Frontal cortex (tissue), 4 donors: ENCODE measurements at places on chromosomes 4 and X. TPM values are rescaled to one million over a fixed set of nuclear protein-coding genes. Genes with fewer than 3 reads are reported as not detected.

PPP4R3C gene
- not detected for total RNA-seq

SPACA5 gene
- total RNA-seq, result not detected

RTL3 gene
- not detected for total RNA-seq

BEND4 gene
- total RNA-seq, result 5.7 TPM

ACSL4 gene
- 205 TPM for total RNA-seq

PNPLA4 gene
- total RNA-seq, result 5.7 TPM

CRMP1 gene
- total RNA-seq, result 624 TPM

PPP1R2C gene
- not detected for total RNA-seq

CCKAR gene
- total RNA-seq, result not detected

PRRG3 gene
- total RNA-seq, result 6.1 TPM

RTL5 gene
- total RNA-seq, result 4.1 TPM

GRPEL1 gene
- total RNA-seq, result 15.1 TPM

RTL9 gene
- under 0.01 TPM for total RNA-seq

TLR10 gene
- total RNA-seq, result 1.6 TPM

MAGEA8 gene
- total RNA-seq, result not detected

TCEAL2 gene
- 33.4 TPM for total RNA-seq

NEXMIF gene
- total RNA-seq, result 51.4 TPM

HHIP gene
- 0.82 TPM for total RNA-seq

BMX gene
- 0.41 TPM for total RNA-seq

KLKB1 gene
- 0.82 TPM for total RNA-seq

PLAC8 gene
- 0.41 TPM for total RNA-seq

PPEF2 gene
- total RNA-seq, result under 0.01 TPM

XG gene
- not detected for total RNA-seq

PNCK gene
- 18.3 TPM for total RNA-seq

IL21 gene
- not detected for total RNA-seq

DRD5 gene
- total RNA-seq, result 2.0 TPM

ZBTB49 gene
- 8.6 TPM for total RNA-seq

PCDH10 gene
- total RNA-seq, result 110 TPM

MECP2 gene
- 21.2 TPM for total RNA-seq

LETM1 gene
- 115 TPM for total RNA-seq

TMEM255A gene
- 1.6 TPM for total RNA-seq

F11 gene
- total RNA-seq, result not detected

DMP1 gene
- total RNA-seq, result not detected

CTAG1B gene
- not detected for total RNA-seq

CTAG2 gene
- not detected for total RNA-seq

SLC6A14 gene
- not detected for total RNA-seq

PDCL2 gene
- total RNA-seq, result not detected

KLHL2 gene
- total RNA-seq, result 81.1 TPM

FHIP1A gene
- 2.0 TPM for total RNA-seq

FRMPD3 gene
- 1.6 TPM for total RNA-seq

NLRP2B gene
- total RNA-seq, result under 0.01 TPM

ASB11 gene
- total RNA-seq, result not detected

ANK2 gene
- total RNA-seq, result 477 TPM

EFHC2 gene
- 2.0 TPM for total RNA-seq

TCEAL3 gene
- total RNA-seq, result 9.8 TPM

SHROOM2 gene
- total RNA-seq, result 19.2 TPM

MORF4L2 gene
- 425 TPM for total RNA-seq

ADH1B gene
- total RNA-seq, result not detected

FAM47A gene
- total RNA-seq, result not detected

BRS3 gene
- 1.6 TPM for total RNA-seq

PNMA6A gene
- 23.2 TPM for total RNA-seq

CCSER1 gene
- 165 TPM for total RNA-seq

UCP1 gene
- 0.41 TPM for total RNA-seq

MAGEB2 gene
- not detected for total RNA-seq
